Stimulated activated CD8-positive, alpha-beta memory T cell treated with anti-CD3 and anti-CD28 coated beads, Interleukin-7, amount 100 ng/mL, for 24 hours (primary cell): ENCODE measurements at places on chromosomes 12 and 14.
A peak's percentile ranks its signal among the peaks of the same experiment; 100 is the strongest.

DNA sequence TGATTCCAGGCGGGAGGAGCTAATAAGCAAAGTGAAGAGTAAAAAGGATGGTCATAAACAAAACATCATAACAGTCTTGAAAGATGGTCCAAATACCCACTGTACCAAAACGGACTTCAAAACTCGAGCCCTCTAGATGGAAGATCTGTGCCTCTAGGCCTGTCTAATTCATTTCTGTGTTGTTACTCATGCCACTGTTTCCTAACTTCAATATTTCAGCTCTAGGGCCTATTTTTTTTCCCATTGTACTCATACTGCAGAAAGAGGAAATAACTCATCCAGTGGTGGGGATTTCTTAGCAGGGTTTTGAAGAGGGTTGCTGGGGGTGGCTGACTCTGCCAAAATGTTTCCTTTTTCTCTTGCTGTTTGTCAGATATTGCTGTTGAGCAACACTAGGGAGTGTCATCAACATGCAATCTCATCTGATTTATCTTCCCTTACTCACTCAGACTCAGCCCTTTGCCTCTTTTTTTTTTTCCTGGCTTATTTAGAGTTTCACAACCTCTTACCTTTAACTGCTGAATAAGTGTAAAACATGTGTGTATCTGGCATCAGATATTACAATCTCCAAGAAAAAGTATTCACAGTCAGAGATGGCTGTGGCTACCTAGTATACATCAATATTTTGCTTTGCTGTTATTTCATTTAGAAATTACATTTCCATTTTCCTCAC lies 189.6 kb downstream of the DUSP6 start:
- peak; percentile 39 for DNase-seq

GRCh38 chr12:116448165-116448739 lies 110.9 kb upstream of the MAP1LC3B2 start:
- DNase-seq = no peak

DNA sequence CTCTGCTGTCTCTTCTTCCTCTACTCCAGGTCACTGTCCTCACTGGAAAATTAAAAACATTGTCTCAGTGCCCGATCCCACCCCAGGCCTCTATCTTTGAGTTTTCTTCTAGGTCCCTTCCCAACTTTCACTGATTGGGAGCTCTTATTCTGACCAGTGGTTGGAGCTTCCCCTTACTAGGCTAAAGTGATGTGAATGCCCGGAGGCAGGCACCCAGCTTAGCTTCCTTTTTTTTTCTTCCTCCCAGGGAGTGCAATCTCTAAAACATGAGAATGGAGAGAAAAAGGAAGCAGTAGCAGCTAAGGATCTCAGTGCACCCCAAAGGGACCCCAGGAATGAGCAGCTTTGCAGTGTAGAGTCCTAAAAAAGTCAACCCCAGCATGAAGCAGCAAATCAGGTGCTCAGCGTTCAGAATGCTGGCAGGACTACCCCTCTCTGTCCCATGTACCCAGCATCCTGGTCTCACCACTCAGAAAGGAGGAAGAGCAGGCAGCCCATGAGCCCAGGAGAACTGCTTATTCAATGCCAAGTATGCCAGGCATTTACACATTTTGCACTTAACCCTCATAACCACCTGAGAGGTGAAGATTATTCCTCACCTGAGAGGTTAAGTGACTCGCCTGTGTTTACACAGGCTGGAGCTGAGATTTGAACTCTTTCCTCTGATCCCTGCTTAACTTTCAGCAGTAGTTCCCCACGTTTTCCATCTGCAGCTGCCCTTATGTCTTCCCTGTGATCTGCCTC lies 146.2 kb upstream of the PWP1 start:
- no peak for DNase-seq

DNA sequence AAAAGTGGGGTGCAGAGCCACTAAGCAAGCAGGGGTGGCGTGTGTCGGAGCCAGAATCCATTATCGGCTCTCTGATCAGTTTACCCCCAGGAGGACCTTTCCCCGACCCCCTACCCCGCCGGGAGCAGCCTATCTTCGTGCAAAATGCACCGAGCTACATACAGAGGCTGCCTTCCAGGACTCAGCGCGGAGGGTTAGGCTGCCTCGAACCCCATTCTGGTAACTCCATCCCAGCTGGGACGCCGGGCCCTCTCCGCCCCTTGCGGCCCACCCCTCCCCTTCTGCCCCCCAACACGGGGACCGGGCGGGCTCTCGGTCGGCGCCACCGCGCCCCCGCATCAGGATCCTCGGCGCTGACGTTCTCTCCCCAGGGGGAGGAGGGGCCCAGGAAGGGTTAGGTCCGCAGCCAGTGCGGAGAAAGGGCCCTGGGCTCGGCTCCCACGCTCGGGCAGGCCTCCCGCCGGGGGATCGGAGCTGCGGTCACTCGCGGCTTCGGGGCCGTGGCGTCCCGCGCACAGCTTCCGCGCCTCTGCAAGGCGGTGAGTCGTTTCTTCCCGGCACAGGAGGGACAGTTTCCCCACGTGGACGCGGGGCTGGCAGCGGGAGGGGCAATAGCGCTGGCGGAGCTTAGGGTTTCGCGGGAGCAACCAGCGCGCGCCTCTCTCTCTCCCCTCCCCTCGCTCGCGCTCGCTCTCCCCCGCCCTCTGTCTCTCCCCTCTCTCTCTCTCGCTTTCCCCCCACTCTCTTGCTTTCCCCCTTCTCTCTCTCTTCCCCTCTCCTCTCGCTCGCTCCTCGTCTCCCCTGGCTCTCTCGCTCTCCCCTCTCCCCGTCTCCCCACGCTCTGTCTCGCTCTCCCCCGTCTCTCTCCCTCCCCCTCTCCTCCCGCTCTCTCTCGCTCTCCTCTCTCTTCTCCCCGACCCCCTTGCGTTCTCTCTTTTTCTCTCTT lies 12.5 kb upstream of the MAP3K9 start:
- peak; percentile 32 for DNase-seq

DNA sequence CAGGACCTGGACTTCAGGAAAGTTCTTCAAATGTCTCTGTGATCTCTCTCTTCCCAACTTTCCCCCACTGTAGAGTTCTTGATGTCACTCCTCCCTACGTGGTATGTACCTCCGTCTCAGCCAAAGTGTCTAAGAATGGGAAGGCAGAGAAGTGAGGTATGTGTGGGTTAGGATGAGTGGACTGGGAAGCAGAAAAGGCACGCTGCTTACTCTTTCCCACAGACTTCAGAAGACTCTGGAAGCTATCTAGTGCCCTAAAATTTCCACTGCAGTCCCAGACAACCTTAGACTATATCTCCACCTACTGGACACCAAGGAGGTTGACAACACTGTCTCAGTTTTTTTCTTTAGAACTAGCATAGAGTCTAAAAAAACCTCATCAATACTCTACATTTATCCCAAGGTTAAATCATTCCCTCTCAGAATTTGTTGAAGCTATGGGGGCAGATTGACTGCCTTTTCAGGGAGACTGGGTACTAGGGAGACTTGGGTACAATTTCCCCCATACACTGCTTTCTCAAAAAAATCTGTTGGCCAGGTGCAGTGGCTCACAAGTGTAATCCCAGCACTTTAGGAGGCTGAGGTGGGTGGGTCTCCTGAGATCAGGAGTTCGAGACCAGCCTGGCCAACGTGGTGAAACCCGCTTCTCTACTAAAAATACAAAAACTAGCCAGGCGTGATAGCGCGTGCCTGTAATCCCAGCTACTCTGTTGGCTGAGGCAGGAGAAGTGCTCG lies 20.6 kb upstream of the ITGA5 start:
- no peak for DNase-seq

- no peak for DNase-seq
Measured at GRCh38 chr12:11949738-11950411, 120.9 kb upstream of the BCL2L14 start.

GRCh38 chr12:82930301-82930700 lies 243.6 kb downstream of the TMTC2 start:
- DNase-seq = no peak

DNA sequence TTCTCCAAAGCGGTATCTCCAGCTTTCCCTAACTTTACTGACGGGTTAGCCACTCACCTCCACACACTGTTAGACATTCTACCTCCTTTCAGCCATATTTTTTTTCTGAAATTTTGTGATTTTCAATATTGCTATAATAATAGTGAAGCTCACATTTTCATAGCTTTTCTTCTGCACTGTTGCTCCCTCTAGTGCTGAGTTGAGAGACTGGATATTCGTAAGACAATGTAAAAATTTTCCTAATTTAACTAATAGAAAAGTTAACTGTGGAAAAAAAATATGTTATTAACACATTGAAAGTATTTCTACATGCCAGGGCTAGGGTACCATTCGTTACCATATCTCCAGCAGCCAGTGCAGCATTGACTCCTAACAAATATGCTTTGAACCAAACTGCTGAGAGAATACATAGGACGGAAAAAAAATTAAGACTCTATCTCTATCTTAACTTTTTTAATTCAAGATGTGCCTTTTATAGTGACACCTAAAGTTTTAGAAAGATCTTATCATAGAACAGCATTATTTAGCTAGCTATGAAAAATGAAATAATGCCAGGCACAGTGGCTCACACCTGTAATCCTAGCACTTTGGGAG lies 48.7 kb upstream of the ABCC9 start:
- no peak for DNase-seq

DNA sequence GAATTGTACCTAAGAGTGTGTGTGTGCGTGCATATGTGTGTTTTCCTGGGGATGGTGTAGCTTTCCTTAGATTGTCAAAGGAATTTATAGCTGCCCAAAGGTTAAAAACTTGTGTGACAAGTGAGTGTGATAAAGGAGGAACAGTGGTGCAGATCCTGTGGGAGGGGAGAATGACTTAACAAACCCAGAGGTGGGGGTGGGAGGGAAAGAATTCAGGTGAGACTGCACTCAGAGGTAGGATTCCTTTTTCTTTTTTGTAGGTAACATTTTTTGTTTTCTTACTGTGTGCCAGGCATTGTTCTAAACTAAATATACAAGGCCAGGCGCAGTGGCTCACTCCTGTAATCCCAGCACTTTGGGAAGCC lies 45.3 kb upstream of the SINHCAF start:
- DNase-seq = no peak

DNA sequence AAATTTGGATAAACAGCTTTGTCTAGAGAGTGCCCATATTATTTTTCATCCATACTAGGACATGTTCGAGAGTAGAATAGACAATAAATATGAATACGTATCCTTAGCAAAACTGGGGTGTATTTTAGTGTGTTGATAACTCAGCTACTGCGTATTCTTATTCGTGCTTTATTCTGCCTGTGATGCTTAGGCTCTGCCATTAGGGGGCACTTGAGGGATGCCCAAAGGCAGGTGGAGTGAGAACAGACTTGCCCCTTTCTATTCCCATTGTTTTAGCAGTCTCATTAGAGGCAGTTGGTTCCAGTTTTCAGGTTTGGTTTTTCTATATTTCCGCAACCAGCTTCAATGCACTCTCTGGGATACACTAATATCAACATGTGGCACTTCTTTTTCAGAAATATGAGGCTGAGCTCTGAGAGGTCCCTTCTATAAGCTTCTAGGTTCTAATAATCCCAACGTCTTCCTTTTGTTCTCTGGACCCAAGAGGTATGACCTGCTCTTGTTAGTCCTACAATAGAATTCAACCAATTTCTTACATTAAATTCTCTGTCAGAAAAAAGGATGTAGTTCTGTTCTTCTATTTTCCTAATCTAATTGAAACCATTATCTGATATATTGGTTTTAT lies 985.7 kb upstream of the FBXO33 start:
- DNase-seq = no peak

DNA sequence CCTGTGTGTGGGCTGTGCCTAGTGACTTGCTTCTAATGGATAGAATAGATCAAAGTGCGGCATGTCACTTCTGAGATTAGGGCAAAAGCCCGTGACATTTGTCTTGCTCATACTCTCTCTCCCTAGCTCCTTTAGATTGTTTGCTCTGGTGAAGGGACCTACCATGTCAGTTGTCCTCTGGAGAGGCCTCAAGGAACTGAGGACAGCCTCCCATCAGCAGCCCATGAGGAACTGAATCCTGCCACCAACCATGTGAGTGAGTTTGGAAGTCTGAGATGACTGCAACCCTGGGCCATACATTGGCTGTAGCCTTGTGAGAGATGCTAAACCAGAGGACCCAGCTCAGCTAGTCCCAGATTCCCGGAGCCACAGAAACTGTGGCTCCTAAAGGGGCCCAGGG lies 101.6 kb upstream of the ESRRB start:
- no peak for DNase-seq

DNA sequence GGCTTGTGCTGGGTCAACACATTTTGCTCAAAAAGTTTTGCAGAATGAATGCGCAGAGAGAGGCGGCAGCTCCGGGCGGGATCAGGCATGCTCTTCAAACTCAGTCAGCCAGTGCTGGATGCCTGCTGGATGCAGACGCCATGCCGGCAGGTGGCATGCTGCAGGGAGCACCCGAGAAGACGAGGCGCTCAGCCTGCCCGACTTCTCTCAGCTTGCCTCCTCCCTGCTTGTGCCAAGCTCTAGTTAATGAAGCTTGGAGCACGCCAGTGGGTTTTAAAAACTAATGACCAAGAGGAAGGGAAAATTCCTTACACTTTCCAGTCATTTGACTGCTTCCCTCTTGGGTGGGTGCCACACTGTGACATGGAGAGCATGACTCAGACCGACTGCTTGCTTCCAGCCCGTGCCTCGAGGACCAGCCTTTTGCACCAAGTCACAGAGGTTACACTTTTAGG lies 39.8 kb downstream of the SLC24A4 start:
- no peak for DNase-seq

DNA sequence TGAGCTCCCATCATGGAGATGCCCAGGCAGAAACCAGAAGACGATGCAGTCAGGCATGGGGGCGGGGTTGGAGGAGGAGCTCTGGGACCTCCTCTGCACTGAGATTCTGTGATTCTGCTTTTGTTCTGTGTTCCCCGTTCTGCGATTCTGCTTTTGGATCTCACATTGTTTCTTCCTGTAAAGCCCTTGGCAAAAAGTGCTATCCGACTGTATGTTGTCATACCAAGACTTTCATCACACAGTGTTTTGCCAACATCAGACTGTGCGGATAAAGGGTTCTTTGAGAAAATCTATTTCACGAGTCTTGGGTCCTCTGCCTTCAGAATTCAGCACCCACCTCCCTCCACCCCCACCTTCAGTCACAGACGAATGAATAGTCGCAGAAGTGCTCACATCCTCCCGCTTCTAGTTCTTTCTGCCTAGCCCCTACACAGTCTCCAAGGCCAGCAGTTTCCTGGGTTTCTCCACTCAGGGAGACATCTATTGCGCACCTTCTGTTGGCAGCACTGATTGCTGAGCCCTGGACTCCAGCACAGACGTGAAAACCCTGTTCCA lies 24.7 kb upstream of the PWP1 start:
- DNase-seq = no peak
